H9 (cell line): ENCODE measurements at places on chromosomes 6 and 20. TPM values are rescaled to one million over a fixed set of nuclear protein-coding genes. Genes with fewer than 3 reads are reported as not detected.

Gene NECAB3
- 51.5 and 57.7 TPM in 2 replicates for total RNA-seq

Gene OXT
- total RNA-seq, result 0.64 TPM in 1 of 2 replicates, not detected in the other

Gene HNF4A
- 0.04 TPM in 1 of 2 replicates, not detected in the other for total RNA-seq

Gene RPS6KA2
- 10.4 and 12.3 TPM in 2 replicates for total RNA-seq

Gene PAQR8
- total RNA-seq, result 3.0 and 3.4 TPM in 2 replicates

Gene SMLR1
- not detected in 2 replicates for total RNA-seq

Gene PACRG
- total RNA-seq, result 0.26 TPM in 2 replicates

Gene TSBP1
- not detected in 2 replicates for total RNA-seq

Gene THEMIS
- not detected in 2 replicates for total RNA-seq

Gene HLA-DOA
- total RNA-seq, result 15.3 and 15.6 TPM in 2 replicates

Gene MYH7B
- total RNA-seq, result 0.22 and 0.42 TPM in 2 replicates

Gene PDE7B
- not detected in 2 replicates for total RNA-seq

Gene ANKS1A
- 24.4 and 26.5 TPM in 2 replicates for total RNA-seq

Gene ABHD16A
- total RNA-seq, result 32.9 and 34.4 TPM in 2 replicates

Gene MARCKS
- 164 and 165 TPM in 2 replicates for total RNA-seq

Gene PKIB
- 44.7 and 46.5 TPM in 2 replicates for total RNA-seq

Gene COL9A1
- 7.7 and 7.8 TPM in 2 replicates for total RNA-seq
